Thymus (tissue), 14 donors: ENCODE measurements at places on chromosomes 16 and 17. TPM values are rescaled to one million over a fixed set of nuclear protein-coding genes. Genes with fewer than 3 reads are reported as not detected.

The KRTAP4-6 gene
- not detected for total RNA-seq

The PNMT gene
- total RNA-seq = 0.38 TPM

The GINS3 gene
- 11.1 TPM for total RNA-seq

The KRTAP9-4 gene
- total RNA-seq = not detected

DNA sequence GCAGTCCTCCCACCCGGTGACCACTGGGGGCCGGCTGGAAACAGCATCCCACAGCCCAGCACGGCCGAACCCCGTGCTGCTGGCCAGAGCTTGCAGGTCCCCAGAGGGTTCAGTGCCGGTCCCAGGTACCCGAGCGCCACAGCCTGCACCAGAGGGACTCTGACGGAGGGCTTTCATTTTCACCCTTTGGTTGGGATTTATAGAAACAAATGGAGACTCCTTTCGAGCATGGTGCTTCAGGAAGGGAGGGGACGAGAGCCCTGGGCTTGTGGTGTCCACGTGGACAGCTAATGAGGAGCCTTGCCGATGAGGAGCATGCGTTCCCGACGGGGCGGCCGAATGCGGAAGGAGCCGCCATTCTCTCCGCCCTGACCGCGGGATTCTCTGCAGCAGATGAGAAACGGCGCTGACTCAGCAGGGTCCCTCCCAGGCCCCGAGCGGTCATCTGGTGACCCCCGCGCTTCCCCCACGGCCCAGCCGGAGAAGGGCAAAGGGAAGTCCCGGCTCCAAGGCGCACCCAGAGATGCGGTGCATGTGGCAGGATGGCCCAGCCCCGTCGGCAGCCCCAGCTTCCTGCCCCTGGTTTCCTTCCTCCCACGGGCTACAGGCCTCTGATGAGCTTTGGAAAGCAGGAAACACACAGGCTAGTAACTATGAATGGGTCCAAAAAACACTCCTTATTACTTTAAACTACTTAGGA is 9.8 kb downstream of the SLC38A10 start:
- no peak for DNase-seq

GRCh38 chr17:50976951-50977472 is 110.9 kb upstream of the TOB1 start:
- DNase-seq = no peak

DNA sequence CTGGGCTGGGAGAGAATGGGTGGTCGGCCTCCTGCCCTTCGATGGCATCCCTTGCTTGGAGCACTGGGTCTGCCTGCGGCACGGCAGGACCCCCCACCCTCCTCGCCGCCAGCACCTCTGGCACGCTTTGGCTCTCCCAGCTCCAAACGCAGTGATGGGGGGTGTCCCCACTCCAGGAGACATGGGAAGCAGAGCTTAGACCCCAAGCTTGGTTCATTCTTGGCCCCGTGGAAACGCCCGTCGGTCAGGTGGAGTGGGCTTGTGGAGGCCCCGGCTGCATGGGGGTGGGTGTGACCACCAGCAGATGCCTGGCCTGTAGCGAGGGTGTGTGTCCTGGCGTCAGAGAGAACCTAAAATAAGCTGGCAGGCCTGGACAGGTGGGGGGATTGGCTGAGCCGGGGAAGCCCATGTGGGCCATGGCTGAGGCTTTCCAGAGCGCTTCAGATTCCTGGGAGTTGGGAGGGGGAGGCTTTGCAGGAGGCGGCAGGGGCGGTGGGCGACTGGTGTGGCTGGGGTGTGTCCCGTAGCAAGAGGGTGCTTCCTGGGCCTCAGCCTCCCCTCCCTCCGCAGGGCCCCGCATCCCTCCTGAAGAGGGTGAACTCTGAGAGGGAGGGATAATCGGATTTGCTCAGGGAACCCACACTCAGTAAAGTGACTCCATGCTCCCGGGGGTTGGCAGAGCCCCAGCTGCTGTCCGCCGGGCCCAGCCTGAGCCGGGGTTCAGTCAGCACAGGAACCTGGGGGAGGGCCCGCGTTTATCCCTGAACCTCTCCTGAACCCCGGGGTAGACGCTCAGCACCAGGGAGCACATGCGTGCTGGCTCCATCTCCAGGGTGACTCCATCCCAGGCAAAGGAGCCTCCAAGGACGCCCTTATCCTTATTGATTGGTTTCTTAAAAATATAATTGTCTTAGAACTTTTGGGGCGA is 3.4 kb downstream of the CACNA1H start:
- DNase-seq = no peak

- no peak for DNase-seq
These were observed 2.0 kb downstream of the WSCD1 start for GRCh38 chr17:6072157-6072556.

DNA sequence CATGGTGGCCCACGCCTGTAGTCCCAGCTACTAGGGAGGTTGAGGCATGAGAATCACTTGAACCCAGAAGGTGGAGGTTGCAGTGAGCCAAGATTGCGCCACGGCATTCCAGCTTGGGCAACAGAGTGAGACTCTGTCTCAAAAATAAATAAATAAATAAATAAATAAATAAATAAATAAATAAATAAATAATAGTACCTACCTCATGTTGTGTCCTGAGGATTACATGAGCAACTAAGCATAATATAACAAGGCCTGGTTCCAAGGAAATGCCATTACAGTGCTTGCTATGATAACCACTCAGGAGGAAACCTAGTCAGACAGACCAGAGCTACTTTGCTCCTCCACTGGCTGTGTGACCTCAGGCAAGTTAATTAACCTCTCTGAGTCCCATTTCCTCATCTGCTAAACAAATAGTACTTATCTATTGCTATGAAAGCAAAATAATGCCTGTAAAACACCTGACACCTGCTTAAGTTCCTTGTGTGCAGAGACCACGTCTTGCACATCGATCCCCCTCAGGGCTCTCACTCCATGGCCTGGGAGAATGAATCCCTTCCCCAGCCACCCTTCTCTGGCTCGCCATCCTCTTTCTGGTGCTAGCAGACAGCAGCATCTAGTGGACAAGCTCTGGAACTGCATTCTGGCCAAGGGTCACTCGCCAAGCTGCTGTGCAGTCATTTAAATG is 7.5 kb downstream of the EPOP start:
- no peak for DNase-seq
